ENCODE measurements at places on chromosomes 3 and 15.

GRCh38 chr15:33124811-33125210 lies 69.7 kb downstream of the FMN1 start:
- no peak for DNase-seq

DNA sequence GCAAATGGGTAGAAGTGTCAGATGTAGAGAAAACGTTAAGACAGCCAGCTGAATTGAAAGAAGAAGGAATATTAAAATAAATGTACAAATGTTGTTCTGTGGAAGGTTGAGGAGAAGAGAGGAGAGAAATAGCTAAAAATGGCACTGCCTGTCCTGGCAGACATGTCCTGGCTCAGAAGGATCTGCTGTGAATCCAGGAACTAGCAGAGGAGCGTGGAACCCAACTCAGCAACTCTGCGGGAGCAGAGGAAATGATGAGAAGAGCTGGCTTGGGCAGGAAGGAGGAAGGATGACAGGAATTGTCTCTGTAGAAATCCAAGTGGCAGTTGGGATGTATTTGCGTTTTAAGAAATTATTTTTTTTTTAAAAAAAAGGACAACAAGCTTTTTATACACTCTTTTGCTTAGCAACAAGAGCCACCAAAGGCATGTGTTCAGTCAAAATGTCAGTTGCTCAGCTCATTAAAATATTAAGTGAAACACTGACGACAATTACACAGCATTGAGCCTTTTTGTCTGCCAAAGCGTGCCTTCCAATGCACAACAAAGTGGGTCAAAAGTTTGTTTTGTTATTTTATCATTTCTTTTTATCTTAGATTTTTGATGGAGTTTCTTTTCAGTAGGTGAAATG lies 16.1 kb downstream of the NANOGP8 start:
- no peak for DNase-seq

DNA sequence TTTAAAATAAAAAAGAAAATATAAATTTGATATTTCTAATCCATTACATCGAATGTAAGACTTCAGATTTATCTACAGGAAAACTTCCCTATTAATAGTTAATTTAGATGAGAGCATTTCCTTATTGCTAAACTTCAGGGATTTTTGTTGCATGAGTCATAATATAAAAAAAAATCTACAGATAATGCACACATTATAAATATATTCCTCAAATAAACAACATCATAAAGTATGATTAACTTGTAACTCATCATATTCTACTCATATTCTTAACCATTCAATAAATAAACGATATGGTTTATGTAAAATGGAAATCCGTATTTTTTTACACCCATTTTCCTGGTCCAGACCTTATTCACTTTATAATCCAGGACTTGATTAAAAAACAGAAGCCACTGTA lies 477.0 kb downstream of the EPHA3 start:
- DNase-seq: no peak

DNA sequence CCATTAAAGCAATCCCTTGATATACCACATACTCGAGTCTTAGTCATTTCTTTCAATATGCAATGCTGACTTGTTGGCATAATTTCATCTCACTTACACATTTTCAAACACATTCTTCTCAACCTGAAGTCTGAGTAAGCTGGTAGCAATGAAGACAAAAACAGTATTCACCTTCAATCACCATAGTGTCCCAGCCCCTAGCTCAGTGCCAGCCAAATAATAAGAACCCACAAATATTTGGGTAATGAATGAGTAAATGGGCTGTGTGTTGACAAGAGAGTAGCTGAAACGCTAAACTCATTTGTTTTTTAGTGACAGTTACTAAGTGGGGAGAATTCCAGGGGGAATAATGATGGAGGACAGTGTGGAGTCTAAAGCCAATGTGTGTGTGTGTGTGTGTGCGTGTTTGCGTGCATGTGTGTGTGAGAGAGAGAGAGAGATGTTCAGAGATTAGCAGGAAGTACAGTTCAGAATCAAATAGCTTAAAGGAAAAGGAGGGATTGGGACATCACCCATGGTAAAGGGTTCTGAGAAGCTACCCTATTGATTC lies 165.7 kb downstream of the GAP43 start:
- no peak for DNase-seq
